ENCODE measurements at places on chromosomes 1 and 21.

- no peak for DNase-seq
Observed at GRCh38 chr1:219460896-219461815, 151.7 kb downstream of the ZC3H11B start.

GRCh38 chr1:19942088-19942487 is 18.7 kb upstream of the PLA2G2E start:
- DNase-seq = no peak

- DNase-seq = no peak
Observed at GRCh38 chr1:1250786-1251284, 4.3 kb upstream of the C1QTNF12 start.

DNA sequence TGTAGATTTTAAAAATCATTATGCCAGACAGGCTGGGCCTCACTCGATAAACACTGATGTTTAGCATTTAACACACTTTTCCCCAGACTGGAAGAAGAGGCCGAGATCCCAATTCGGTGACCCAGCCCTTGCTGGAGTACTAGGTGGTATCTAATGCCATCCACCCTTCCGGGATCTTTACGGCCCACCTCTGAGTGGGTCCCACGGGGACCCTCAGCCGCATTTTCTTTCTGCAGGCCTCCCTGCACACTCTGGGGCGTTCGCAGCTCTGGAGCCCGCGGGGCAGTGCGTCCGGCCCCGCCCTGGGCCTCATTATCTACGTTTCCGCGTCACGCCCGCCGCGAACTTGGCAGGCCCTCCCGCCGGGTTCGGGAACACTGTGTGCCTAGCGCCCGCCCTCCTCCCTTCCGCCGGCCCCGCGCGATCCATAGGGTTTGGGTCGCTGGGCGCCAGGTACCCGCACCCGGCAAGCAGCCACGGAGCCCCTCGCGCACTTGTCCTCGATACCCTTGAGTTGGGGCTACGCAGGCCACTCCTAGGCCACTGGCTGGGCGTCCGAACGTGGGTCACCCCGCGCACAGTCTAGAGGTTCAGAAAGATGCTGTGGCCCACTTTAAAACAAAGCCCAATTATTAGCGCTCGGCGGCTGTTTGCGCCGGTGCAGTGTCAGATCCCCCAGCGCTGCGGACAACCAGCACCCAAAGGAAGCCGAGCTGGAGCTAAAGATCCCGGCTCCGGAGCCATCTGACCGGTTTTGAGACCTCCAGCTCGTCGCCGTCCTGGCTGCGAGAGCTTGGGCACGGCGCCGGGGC is 950 bp upstream of the EVA1C start:
- DNase-seq = no peak

GRCh38 chr1:43121256-43121900 is 50.7 kb downstream of the EBNA1BP2 start:
- no peak for DNase-seq

- no peak for DNase-seq
Observed at GRCh38 chr1:157301477-157302198, 163.4 kb upstream of the ETV3 start.

- no peak for DNase-seq
Observed at GRCh38 chr1:32020339-32020738, 6.7 kb downstream of the KHDRBS1 start.

- no peak for DNase-seq
Observed at GRCh38 chr1:109989506-109990301, 5.1 kb downstream of the AHCYL1 start.

- DNase-seq = no peak
Observed at GRCh38 chr1:85321237-85321964, 45.0 kb upstream of the BCL10 start.

GRCh38 chr1:8002329-8002910 is 23.7 kb downstream of the ERRFI1 start:
- no peak for DNase-seq

DNA sequence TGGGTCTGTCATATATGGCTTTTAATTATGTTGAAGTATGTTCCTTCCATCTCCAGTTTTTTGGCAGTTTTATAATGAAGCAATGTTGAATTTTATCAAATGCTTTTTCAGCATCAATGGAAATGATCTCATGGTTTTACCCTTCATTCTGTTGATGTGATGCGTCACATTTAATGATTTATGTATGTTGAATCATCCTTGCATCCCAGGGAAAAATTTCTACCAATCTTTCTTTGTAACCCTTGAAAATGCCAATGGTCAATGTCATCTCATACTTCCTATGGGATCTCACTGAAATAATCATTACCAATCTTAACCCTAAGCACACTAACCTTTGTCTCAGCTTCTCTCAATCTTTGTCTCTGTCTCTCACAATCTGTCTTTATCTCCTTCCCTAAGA is 1004.0 kb downstream of the KCNT2 start:
- no peak for DNase-seq

DNA sequence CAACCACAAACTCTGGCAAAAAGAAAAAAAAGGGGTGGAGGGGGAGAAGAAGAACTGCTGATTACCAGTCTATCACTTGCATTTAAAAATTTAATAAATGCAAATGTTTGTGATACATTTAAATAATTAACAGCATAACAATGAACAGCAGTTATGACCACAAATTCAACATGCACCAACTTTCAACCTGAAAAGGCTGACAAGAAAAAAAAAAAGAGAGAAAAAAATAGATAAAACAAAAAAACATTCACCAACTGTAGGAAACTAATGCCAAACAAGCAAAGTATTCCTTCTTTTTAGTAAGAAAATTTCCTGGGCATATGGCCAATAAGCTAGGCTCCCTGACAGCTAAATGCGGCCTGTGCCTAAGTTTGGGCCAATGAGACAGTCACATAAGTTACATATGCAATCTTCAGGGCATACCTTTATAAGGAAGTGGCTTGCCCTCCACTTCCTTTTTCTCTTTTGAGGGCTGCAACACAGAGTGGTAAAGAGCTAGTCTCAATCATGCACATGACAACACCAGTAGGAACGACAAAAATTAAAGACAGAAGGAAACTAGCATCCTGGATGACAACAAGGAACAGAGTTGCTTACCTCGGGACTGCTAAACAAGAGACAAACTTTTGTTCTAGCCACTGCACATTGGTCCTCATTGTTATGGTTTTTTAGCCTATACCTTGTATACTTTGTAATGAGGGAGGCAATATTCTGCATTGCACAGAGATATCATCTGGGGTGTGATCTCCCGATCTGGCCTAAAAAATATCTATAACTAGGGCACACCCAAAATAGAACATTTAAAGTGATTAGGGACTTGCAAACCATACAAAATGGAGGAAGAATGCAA is 24.2 kb upstream of the PHTF1 start:
- no peak for DNase-seq

DNA sequence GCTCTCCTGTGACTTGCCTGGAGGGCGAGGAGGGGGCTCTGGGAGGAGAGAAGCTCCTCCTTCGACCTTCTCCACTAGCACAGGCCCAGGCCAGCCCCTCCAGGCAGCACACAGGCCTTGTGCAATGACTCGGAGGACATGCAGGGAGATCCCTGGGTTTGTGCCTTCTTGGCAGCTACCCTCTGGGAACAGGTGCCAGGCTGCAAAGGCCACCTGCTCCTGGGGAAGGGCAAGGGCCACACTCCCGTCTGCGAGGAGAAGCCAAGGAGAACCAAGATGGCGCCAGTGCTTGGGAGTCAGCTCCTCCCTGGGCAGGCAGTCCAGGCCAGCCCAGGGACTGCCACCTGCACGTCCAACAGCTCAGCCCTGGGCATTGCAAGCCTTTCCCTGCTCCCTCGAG is 15.3 kb downstream of the CASZ1 start:
- DNase-seq = no peak

DNA sequence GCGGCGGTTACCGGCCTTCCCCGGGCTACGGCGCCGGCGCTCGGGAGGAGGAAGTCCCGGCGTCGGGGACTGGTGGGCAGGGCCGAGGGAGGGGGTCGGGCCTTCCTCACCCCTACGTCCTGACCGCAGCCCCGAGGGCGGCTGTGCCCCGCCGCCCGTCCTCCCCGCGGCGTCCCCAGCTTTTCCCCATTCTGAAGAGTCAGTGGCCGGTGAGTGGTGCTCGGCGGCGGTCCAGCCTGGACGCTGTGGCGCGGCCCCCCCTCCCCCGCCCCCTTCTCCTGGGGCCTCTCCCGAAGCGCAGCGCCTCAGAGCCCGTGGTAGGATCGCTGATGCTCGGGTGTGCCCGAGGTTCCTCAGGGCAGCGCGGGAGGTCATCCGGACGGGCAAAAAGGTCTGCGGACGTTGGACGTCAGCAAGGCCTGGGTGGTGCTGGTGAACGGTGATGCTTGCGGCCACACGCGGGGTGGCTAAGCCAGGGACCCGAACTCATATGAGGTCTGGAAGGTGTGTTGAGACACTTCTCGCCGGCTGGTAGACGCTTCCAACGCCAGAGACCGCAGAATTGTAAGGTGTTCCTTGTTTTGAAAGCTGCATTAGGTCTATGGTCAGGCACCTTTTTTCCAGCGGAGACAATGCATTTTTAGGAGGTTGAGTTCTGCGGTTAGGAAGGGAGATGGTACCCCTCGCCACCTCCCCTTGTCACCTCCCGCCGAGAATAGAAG is 725 bp downstream of the SLC25A33 start:
- DNase-seq = no peak

- no peak for DNase-seq
Observed at GRCh38 chr1:151803915-151804314, 1.3 kb downstream of the LINGO4 start.

DNA sequence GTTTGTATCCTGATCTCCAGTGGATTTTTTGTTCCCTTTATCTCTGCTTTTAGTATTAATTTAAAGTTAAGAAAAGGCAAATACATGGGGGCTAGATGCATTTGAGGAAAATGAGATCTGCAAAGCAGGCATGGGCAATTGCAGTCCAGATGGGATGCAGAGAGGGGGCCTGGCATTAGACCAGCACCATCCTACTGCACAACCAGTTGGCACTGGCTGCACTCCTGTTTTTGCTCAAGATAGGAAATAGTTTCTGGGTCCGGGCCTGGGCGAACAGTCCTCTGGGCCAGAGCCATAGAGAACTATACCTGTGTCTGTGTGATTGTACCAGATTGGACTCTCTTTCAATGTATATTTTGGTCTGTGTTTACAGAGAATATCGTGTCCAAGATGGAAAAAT is 34.0 kb upstream of the LEPR start:
- DNase-seq = no peak

DNA sequence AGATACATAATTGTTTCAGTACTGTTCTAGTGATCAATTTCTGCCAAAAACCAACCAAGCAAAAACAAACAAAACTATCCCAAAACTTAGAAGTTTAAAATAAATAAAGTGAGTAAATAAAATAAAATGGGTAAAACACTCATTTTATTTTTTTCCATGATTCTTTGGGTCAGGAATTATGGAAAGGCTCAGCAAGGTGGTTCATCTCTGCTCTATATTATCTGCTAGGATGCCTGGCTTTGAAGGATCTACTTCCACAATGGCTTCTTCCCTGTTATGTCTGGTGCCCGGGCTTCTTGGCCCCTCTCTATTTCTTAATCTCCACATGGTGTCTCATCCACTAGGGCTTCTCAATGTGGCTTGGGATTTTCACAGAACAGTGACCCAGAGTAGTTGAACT is 29.1 kb upstream of the ADAMTS1 start:
- no peak for DNase-seq

GRCh38 chr1:245263529-245264095 is 108.8 kb downstream of the KIF26B start:
- DNase-seq = no peak

- DNase-seq = no peak
Observed at GRCh38 chr1:19903621-19904020, 19.8 kb downstream of the PLA2G2E start.

DNA sequence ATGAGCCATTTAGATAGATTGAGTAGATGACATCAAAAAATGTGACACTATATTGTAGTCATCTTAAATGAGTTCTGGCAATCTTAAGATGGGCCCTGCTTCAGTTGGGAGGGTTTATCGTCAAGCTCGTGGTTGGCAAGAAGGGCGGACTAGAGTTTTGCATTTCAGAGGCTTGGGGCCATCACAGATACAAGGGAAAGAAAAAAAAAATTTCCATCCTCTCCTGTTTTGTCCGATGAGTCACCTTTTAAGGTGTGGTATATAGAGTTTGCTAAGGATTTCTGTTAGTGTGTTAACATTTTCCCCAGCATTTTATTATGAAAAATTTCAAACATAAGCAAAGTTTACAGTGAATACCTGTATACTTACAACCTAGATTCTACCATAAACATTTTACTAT is 31.8 kb upstream of the KCNQ4 start:
- DNase-seq = no peak

- DNase-seq = no peak
Observed at GRCh38 chr1:109301874-109302273, 4.9 kb downstream of the MYBPHL start.

DNA sequence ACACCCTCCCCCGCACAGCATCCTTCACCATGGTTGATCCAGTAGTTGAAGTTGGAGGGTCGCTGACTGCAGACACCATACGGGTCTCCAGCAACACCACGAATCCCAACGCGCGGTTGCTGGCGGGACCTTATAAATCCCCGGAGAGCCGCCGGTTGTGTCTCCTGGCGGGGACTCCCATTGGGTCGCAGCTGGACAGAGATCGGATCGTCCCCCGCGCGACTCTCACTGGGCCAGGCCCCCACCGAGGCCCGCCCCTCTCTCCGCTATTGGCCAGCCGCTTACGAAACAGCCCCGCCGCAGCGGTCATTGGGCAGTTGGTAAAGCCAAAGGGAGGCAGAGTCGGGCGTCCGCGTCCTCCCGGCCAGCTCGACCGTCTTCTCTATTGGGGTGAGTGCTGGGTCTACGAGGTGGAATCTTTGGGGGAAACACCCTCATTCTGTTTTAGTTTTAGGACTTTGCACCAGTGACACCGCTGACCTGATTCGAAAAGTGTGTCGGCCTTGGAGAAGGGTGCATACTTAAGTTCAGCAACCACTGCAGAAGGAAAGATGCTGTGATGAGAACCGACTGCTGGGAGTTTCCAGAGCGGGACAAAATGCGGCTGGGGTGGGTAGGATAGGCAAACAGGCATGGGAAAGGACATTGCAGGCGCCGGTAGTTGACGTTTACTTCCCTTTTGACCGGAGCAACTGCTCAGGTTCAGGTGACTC is 27.4 kb downstream of the RABIF start:
- DNase-seq = no peak

GRCh38 chr1:170078610-170079189 is 4.2 kb upstream of the KIFAP3 start:
- no peak for DNase-seq

DNA sequence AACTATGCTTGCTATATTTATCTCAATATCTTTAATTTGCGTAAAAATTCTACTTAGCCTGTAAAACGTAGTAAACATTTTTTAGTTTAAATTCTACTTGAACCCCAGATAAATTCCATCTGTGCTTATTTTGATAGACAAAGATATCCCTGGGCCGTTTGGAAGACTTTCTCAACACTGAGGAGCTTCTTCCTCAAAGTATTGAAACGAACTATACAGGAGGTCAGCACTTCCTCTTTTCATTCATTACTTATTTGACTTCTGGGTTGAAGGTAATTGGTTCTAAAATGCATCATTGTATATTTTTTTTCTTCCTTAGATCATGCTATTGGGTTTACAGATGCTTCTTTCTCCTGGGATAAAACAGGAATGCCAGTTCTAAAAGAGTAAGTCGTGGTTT is 74.7 kb downstream of the HSPA13 start:
- DNase-seq = no peak

Data from Panc1 (cell line).